ENCODE measurements at places on chromosomes 4 and X.

- no peak for DNase-seq
These were observed 119.5 kb upstream of the EPHA5 start for GRCh38 chr4:65789805-65790204.

- DNase-seq, result no peak
These were observed 44.8 kb downstream of the HMGB2 start for GRCh38 chr4:173289353-173289727.

DNA sequence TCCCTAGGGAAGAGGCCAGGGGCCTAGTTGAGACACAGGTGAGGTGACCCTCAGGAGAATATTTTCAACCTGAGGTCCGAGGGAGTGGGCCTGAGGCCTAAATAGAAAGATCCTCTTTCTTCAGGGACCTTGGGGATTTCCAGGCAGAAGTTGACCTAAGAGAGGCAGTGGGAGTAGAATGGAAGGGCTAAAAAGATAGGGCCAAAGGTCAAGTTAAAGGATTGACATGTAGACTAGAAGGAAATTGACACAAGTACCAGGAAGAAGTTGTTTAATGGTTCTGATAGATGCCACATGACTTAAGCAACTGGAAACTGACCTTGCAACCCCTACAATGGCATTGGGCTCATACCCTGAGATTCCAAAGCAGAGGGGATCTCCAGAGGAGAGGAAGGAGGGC, 76.9 kb downstream of the SHROOM3 start:
- DNase-seq, result no peak

GRCh38 chr4:62622089-62622488, 1422.0 kb downstream of the ADGRL3 start:
- DNase-seq, result no peak

DNA sequence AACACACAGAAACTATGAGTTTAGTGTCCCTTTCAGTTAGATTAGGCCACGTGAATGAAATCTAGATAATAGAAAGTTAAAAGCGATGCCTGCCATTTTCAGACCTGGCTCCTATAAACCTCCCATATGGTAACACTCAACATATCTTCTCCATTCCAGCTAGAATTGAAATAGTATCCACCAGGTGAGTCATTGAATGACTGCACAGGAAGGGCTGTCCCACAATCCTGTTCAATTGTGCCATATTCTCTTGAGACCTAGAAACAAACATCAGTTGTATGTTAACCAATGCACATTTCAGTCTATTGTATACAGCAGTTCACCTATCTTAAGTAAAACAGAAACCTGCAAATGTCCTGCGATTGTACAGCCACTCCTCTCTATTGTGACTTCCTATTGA, 659.3 kb upstream of the SLIT2 start:
- no peak for DNase-seq

GRCh38 chrX:54280466-54280865, 77.4 kb downstream of the WNK3 start:
- no peak for DNase-seq

DNA sequence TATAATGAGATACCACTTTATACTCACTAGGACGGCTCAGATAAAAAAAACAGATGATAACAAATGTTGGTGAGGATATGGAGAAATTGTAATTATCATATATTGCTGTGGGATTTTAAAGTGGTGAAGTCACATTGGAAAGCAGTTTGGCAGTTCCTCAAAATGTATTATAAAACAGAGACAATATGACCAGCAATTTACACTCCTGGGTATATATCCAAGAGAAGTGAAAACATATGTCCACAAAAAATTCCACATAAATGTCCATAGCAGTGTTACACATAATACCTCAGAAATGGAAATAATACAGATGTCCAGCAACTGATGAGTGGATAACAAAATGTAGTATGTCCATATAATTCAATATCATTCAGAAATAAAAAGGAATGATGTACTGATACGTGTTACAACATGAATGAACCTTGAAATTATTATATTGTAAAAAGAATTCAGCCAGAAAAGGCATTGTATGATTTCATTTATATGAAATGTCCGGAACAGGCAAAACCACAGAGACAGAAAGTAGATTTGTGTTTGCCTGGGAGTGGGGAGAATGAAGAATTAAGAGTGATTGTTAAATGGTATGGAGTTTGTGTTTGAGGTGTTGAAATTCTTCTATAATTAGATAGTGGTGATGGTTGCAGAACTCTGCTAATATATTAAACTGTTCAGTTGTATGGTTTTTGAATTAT, 220.9 kb downstream of the SLC7A11 start:
- DNase-seq, result no peak

- DNase-seq, result no peak
These were observed 18.4 kb downstream of the CT47B1 start for GRCh38 chrX:120857240-120857639.

DNA sequence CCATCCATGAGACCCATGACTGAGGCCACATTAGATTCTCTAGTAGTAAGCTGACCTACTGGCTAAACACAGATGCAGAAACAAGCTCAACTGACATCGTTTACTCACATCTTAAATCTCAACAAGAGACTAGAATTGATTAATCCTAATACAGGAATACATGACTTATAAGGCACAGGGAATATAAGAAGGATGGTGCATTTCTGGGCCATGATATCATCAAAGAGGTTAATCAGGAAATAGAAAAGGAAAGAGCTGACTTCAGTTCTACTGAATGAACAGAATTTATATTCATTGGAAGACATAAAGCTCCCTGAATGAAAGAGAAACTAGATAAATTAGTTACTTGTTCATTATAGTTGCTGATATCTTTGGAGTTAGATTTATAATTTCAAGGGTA, 1406.5 kb downstream of the STIM2 start:
- no peak for DNase-seq
